PC-9 (cell line): ENCODE measurements at places on chromosomes 12 and 14. TPM values are rescaled to one million over a fixed set of nuclear protein-coding genes. Genes with fewer than 3 reads are reported as not detected.
A peak's percentile ranks its signal among the peaks of the same experiment; 100 is the strongest.

- no peak for DNase-seq
These were observed 151.6 kb downstream of the SYT1 start for GRCh38 chr12:79016181-79016580.

- DNase-seq: no peak
These were observed 92.9 kb downstream of the GCH1 start for GRCh38 chr14:54809767-54810166.

- no peak for DNase-seq
These were observed 87.0 kb downstream of the HMGA2 start for GRCh38 chr12:65911321-65911720.

DNA sequence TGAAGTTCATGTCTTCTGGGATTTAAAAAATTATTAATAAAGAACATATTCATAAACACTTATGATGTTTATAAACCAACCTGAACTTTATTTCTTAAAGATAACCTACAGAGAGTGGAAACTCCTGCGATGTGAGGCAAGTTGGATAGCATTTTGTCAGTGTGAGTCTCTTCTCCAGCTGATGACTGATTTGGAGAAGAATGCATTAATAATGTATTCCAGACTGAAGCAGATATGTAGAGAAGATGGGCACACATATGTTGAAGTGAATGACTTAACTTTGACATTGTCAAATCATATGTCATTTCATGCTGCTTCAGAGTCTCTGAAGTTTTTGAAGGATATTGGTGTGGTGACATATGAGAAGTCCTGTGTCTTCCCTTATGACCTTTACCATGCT is 7.3 kb downstream of the HELB start:
- no peak for DNase-seq

GRCh38 chr14:74552623-74553022 is 59.1 kb downstream of the ISCA2 start:
- no peak for DNase-seq

- no peak for DNase-seq
These were observed 2.2 kb upstream of the EP400 start for GRCh38 chr12:131947482-131948027.

DNA sequence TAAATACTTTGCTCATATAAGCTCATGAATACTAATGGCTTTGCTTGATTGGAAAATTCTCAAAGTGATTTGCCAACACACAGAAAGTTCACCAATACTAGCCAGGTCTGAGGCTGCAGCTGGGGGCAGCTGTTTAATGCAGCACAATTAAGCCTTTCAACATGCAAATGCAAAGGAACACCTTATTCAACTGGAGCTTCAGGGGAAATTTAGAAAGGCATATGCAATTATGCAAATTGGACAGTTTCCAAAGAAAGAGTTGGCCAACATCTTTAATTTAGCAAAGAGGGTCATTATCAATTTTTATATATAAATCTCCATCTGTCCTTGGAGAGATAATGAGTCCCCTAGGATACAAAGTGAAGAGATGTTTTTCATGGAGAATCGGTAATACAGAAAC is 40.2 kb upstream of the OTOGL start:
- DNase-seq: no peak

DNA sequence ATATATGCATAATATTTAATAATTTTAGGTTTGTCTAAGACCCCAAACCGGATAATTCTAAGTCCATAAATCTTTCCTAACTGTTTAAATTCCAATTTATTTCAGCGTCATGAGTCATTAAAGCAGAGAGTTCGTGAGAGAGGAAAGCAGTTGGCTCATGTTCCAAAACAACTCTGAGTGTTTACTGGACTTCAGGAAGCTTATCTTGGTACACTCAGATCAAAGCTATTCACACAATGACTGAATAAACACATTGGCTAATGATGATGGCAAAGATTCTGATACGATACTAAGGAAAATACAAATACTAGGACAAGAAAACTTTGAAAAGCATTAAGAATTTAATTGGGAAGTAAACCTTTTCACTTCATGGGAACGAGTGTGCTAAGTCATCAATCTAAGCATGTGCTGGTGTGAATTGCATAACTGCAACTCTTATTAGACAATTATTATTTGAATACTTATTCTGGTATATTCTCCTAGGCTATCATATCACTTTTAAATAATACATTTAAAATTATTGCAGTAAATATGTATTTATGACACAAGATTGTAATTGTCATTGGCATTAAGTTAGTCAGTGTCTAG is 34.8 kb upstream of the CLEC14A start:
- peak; percentile 87 for DNase-seq

DNA sequence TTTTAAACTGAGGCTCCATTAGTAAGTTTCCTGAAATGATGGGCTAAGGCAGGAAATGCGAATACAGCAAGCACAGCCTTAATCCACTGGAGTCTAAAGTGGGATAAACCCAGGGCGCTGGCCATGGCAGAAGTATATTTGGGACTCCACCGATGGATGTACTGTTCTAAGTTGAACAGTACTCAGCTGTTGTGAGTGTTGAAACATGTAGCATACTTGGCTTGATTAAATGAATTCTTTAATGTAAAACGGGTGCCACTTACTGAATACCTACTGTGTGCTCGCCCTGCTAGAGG is 996 bp downstream of the SSPN start:
- DNase-seq: no peak

DNA sequence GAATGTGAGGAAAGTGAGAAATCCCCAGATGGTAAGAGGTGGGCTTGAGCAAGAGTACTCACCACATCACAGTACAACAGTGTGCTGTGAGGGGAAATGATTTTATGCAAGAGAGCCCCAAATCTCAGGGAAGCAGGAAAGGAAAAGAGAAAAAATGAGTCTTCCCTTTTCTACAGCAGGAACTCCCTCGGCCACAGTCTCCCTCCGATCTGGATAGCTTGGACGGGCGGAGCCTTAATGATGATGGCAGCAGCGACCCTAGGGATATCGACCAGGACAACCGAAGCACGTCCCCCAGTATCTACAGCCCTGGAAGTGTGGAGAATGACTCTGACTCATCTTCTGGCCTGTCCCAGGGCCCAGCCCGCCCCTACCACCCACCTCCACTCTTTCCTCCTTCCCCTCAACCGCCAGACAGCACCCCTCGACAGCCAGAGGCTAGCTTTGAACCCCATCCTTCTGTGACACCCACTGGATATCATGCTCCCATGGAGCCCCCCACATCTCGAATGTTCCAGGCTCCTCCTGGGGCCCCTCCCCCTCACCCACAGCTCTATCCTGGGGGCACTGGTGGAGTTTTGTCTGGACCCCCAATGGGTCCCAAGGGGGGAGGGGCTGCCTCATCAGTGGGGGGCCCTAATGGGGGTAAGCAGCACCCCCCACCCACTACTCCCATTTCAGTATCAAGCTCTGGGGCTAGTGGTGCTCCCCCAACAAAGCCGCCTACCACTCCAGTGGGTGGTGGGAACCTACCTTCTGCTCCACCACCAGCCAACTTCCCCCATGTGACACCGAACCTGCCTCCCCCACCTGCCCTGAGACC is 7.8 kb downstream of the ATN1 start:
- DNase-seq: no peak

- DNase-seq: no peak
These were observed 2.5 kb downstream of the PGF start for GRCh38 chr14:74952697-74953484.

GRCh38 chr12:46043972-46044520 is 53.7 kb upstream of the SCAF11 start:
- DNase-seq: no peak

DNA sequence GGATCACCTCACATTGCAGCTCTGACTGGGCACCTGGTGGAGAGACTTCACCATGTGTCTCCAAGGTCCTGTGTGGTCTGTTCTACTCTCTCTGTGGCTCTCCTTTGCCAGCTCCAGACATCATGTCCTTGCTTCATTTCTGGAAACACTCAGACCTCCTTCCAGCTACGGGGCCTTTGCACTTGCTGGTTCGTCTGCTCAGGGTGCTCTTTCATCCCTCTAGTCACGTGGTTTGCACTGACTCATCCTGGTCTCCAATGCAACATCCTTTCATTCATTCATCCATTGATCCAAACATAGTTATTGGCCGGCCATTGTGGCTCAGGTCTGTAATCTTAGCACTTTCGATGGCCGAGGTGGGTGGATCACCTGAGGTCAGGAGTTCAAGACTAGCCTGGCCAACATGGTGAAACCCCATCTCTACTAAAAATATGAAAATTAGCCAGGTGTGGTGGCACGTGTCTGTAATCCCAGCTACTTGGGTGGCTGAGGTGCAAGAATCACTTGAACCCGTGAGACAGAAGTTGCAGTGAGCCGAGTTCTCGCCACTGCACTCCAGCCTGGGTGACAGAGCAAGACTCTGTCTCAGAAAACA is 23.9 kb upstream of the CCDC63 start:
- no peak for DNase-seq

- DNase-seq: no peak
These were observed 108.1 kb downstream of the ERC1 start for GRCh38 chr12:1099158-1099557.

- no peak for DNase-seq
These were observed 152.4 kb upstream of the PWP1 start for GRCh38 chr12:107533218-107533617.

- DNase-seq: no peak
These were observed 23.4 kb downstream of the APOBEC1 start for GRCh38 chr12:7642287-7642686.

The ST8SIA1 gene
- total RNA-seq: 2.4 and 3.1 TPM in 2 replicates

The KRT78 gene
- 1.5 and 1.7 TPM in 2 replicates for total RNA-seq

The SCNN1A gene
- 460 and 549 TPM in 2 replicates for total RNA-seq

The TRAFD1 gene
- total RNA-seq: 34.1 and 38.7 TPM in 2 replicates

The SDR9C7 gene
- not detected in 2 replicates for total RNA-seq

The RAD9B gene
- total RNA-seq: 1.6 and 2.3 TPM in 2 replicates

The GPRC5A gene
- total RNA-seq: 468 and 642 TPM in 2 replicates

The BHLHE41 gene
- 30.0 and 57.1 TPM in 2 replicates for total RNA-seq
